Gastrocnemius medialis (tissue), 4 donors: ENCODE measurements at places on chromosomes 16 and 17. TPM values are rescaled to one million over a fixed set of nuclear protein-coding genes. Genes with fewer than 3 reads are reported as not detected.

MT1F gene
- total RNA-seq: not detected

EFCAB13 gene
- total RNA-seq: 2.5 TPM

ADAMTS18 gene
- total RNA-seq: not detected

STX1B gene
- total RNA-seq: not detected

XPO6 gene
- total RNA-seq: 37.3 TPM

HEATR3 gene
- 13.1 TPM for total RNA-seq

TM4SF5 gene
- total RNA-seq: 0.64 TPM

PRSS21 gene
- not detected for total RNA-seq

GJC1 gene
- 2.1 TPM for total RNA-seq

GPR139 gene
- total RNA-seq: not detected

SPECC1 gene
- 6.1 TPM for total RNA-seq

ZNF830 gene
- 8.2 TPM for total RNA-seq

ENPP7 gene
- total RNA-seq: not detected

COL1A1 gene
- 9.5 TPM for total RNA-seq

SYNGR2 gene
- 208 TPM for total RNA-seq

SLC4A1 gene
- total RNA-seq: not detected

GGT6 gene
- not detected for total RNA-seq

DNA sequence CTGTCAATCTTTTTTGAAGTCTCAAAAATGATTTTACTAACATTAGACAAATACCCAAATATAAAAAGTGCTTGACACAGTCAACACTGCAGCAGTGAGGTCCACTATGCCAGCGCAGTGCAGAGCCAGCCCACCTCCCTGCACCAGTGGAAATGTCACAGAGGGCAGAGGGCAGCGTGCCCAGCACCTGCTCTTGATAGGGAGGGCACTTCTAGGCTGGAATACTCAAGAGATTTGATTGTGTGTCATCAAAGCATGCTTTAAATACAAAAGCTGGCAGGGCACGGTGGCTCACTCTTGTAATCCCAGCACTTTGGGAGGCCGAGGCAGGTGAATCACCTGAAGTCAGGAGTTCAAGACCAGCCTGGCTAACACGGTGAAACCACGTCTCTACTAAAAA is 136.0 kb downstream of the ANKRD11 start:
- peak; percentile 60 for DNase-seq

DNA sequence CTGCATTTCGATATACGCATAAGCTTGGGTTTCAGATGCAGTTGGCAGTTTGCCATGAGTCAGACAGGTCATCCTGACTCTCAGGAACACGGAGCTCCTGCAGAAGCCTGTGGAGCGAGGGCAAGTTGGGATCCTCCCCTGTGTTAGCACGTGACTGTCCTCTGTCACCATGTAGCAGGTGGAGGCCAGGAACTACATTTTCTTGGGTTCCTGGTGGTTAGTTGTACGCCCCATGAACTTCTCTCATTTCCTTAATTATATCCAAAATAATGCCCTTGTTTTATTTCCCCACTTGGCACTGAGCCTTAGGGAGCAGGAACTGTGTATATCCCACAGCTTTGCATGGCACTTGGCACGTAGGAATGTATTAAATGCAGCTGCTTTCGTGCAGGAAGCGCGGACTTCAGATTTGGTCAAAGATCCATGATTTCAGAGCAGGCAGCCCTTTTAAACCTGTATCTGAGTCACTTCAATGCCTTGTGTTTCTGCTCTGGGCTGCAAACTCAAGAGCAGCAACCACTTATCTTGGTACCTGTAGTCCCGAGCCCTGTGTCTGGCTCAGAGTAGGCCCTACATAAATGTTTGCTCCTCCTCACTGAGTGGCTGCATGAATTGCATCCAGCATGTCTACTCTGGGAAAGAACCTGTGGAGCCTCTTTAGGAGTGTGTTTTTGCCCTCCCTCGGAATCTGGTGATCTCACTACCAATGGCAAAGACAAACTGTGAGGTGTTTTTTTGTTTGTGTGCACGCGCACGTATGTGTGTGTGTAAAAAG is 428.4 kb downstream of the MAF start:
- no peak for DNase-seq

DNA sequence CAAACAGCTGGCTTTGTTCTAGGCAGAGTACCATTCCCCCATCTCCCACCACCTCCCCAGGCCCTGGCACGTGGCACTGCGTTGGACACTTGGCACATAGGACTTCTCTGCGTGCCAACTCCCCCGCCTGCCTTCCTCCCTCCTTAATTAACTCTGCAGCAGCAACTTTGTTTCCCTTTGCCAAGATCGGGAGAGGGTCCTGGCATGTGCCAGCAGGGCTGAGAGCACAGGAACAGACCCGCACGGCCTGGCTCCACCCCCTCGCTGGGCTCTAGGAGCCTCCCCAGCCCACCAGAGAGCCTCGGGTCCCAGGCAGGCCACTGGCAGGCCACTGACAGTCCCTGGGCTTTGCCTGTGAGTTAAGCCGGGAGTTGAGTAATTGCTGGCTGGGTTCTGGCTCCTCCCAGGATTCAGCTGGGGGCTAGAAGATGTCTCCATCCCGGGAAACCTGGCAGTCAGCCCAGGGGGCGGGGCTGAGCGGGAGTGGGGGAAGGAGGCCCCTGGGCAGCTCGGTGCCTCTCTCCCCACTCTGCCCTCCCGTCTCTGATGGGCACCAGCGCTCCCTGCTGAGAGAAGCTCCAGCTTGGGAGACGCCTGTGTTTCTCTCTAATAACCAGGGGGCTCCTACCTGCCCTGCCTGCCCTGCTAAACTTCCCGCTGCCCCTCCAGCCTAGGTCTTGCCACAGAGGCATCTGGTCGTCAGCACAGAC is 224.0 kb upstream of the TNRC6C start:
- DNase-seq: peak; percentile 58

- no peak for DNase-seq
These were observed 35.1 kb downstream of the CDH1 start for GRCh38 chr16:68772030-68772681.

GRCh38 chr16:82460766-82461165 is 166.0 kb upstream of the CDH13 start:
- no peak for DNase-seq

DNA sequence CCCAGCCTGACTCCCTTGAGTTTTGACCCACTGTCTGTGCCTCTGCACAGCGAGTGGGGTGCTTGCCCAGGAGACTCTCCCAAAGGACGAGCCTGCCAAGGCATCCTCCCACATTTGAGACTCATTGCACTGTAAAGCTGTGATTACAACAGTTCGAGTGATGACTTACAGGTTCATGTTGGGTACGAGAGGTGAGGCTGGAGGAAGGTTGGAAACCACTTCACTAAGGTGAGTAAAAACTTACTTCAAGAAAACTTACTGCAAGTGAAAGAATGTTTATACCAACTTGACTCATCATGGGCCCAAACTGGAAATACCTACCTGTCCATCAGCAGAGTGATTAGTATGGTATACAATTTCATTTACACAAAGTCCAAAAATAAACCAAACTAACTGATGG is 360.1 kb upstream of the CDH11 start:
- DNase-seq: no peak

- DNase-seq: peak; percentile 57
These were observed 2.5 kb downstream of the VASN start for GRCh38 chr16:4373909-4374742.

GRCh38 chr17:30199600-30199999 is 35.9 kb downstream of the SLC6A4 start:
- DNase-seq: no peak

DNA sequence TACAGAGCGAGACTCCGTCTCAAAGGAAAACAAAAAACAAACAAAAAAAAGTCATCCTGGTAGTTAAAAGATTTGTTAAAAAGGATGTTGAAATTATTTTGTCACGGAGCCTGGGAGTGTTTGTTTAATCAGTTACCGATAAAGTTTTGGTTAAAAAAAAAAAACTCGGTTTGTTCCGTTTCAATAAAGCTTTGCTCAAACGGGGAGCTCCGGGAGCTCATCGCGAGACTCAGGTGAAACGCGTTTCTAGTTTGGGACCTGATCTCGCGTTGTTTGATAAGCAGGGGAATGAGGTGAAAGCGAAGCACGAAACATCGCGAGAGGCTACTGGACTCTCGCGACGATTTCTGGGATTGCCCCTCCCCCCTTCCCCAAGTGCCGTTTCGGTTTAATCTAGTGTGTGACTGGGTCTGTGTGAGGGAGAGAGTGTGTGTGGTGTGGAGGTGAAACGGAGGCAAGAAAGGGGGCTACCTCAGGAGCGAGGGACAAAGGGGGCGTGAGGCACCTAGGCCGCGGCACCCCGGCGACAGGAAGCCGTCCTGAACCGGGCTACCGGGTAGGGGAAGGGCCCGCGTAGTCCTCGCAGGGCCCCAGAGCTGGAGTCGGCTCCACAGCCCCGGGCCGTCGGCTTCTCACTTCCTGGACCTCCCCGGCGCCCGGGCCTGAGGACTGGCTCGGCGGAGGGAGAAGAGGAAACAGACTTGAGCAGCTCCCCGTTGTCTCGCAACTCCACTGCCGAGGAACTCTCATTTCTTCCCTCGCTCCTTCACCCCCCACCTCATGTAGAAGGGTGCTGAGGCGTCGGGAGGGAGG is at the start of gene CDK12:
Gene CDK12 (plus strand): TSS at position 374 of the 813 bp plus-strand sequence. CDS start 586 bp downstream, outside the sequence.
- peak; percentile 96 for DNase-seq

DNA sequence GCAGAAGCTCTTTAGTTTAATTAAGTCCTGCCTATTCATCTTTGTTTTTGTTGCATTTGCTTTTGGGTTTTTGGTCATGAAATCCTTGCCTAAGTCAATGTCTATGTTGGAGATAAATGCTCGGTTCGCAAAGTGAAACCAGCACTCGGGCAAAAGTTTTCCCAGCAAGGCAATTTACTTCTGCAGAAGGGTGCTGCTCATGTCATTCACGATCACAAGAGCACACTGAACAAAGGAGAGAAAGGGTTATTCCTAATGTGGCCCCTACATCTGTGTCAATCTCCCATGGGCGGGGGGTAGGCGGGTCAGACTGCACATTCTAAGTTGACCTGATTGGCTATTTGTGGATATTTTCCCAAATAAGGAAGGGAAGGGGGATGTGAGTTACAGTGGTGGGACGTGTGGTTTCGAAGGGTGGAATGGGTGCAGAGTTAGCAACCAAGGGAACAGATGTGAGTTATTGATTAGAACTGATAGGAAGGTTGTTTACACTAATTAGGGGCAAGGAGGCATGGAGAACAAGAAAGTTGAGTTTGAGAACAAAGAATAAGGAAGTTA is 23.0 kb downstream of the ATF7IP2 start:
- no peak for DNase-seq

DNA sequence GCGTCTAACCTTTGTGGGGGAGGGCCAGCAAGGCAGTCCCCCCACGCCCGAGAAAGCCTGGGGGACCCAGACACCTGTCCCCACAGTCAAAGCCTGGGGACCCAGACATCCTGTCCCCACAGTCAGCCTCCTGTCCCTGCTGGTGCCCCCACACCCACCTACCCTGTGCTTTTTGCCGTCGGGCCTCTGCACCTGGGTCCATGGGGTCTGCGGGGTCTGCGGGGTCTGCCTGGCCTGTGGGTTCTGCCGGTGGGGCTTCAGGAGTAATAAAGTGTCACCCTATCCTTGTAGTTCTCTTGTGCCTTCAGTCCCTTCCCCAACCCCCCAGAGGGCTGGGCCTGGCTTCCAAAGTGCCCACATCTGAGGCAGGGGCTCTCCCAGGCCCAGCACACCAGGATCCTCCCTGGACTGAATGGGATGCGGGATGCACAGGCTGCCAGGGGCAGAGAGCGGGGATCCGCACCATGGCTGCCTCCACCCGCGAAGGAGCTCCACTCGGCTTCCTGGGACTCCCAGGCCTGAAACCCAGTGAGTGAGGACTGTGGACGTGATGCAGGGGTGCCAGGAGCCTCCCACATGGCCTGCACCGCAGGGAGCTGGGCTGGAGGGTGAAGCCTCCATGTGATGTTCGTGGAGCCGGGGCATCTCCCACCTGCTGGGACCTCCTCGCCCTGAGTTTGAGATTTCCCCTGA is 16.3 kb upstream of the DPEP1 start:
- DNase-seq: no peak

DNA sequence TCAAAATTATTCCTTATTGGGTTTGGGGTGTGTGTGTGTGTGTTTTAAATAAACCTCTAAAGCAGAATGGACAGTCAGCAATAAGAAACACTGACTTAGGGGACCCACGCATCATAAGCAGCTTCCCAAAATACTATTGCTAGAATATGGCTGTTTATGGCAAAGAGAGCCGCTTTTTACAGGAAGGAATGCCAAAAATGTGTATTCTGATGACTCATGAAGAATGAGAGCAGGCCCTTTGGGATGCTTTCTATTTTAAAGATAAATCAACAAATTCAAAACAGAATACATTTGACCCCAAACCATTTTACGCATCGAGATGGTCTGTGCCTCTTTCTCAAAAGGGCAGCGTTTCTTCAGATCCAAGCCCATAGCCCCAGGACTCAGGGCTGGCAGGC is 37.5 kb downstream of the ARHGAP17 start:
- DNase-seq: no peak

DNA sequence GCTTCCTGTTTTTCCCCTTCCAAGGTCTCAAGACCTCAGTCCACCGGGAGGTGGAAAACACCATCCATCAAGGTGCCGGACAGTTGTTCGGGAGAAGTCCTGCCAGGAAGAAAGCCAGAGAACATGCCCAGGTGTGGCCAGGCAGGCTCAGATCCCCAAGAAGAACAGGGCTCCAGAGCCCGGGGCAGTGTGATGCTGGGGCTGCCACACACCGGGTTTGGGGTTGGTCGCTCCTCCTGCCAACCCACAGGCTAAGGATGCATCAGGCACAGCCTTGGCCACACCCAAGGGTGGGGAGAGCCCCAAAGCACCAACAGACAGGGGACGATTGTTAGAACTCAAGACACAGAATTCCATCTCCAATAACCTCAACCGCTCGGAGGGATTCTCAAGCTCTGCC is 19.7 kb downstream of the ZFHX3 start:
- DNase-seq: peak; percentile 57

DNA sequence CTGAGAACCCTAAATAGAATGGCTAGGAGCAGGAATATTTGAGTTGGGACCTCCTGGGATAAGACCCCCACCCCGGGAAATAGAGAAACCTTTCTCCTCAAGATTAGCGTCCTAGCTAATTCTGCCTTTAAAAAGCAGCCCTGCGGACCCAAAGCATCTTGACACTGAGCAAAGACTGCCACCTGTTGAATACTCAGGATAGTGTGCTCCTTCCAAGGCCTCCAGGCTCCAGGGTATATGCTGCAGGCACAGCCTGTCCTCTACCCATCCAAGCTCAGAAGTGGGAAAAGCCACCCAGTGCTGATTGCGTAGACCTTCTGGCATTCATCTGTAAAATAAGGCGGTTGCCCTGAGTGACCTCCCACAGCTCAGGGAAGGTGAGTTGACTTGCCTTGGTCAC is 456.2 kb upstream of the DYNLRB2 start:
- peak; percentile 8 for DNase-seq

- DNase-seq: no peak
These were observed 6.9 kb downstream of the SLC12A4 start for GRCh38 chr16:67961551-67961957.

DNA sequence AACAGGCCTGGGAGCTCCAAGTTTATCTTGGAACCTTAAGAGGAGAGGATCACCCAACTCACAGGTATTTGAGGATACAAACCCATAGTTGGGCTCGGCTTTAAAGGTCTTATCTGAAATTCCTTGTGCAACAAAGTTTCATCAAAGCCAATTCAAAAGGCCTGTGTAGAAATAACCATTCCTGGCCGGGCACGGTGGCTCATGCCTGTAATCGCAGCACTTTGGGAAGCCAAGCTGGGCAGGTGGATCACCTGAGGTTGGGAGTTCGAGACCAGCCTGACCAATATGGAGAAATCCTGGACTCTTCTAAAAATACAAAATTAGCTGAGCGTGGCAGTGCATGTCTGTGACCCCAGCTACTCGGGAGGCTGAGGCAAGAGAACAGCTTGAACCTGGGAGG is 28.7 kb downstream of the C16orf54 start:
- no peak for DNase-seq

- DNase-seq: no peak
These were observed 25.3 kb downstream of the NXPH3 start for GRCh38 chr17:49600949-49601348.

GRCh38 chr17:57356719-57357391 is 100.5 kb downstream of the MSI2 start:
- DNase-seq: no peak
